ENCODE measurements at places on chromosomes 3 and 15. TPM values are rescaled to one million over a fixed set of nuclear protein-coding genes. Genes with fewer than 3 reads are reported as not detected.

The DOCK3 gene
- total RNA-seq, result 0.29 TPM

DNA sequence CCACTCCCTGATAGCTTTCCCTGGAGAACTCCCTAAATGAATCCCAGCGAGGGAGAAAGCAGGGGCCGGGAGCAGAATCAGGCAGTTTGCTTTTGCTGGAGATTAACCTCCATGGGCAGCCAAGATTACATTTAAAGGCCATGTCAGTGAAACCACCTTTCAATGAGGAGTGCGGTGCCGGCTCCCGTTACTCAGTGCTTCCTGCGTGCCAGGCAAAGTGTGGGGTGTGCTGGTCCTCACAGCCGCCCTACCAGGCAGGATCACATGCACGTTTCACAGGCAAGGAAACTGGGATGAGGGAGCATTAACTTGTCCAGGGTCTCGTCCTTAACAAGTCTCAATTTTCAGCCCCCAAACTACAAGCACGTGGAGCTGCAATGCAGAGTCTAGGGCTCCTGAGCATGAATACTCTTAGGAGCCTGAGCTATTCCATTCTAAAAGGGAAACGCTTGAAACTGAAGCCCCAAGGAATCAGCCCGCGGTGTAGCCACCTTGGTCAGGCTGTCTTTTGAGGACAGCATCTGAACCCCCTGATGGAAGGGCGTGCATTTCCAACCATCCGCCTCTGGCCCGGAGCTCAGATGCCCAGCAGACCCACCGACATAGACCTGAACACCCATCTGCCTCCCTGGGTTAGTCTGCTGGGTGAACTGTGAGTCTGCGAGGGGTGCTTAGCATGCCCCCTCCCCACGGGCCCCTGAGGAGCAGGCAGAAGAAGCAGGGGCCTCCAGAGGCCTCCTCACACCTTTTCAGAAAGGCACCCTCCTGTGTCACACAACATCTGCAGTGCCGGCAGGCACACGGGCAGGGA lies 5.6 kb downstream of the IGDCC3 start:
- H3K27ac ChIP-seq, result no peak overlapping the region
- no peak overlapping the region for H3K4me3 ChIP-seq
- DNase-seq, result no peak
- H3K36me3 ChIP-seq, result no peaks in the 10 kb centered on the region
- H3K4me1 ChIP-seq, result peaks cover 6% of the 10 kb centered on the region

DNA sequence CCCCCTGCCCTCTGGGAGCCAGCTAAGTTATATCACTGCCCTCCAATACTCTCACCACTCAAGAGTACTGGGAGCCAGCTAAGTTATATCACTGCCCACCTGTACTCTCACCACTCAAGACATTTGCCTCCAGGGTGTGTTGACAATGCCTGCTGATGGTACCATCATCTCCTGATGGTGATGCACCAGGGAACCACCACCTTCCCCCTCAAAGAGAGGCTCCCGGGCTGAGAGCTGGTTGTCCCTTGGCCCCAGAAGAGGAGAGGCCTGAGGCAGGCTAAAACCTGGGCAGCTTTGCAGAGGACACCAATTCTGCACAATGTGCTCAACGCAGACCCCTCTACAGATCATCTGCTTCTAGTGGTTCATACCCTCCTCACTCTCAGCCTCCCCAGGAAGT lies 7.5 kb upstream of the HAPLN3 start:
- H3K27me3 ChIP-seq, result no peaks in the 10 kb centered on the region
- H3K4me1 ChIP-seq, result peaks cover 18% of the 10 kb centered on the region
- no peak for DNase-seq
- no peak overlapping the region for H3K4me3 ChIP-seq
- no peak overlapping the region for H3K27ac ChIP-seq

- no peak overlapping the region for H3K27ac ChIP-seq
- H3K36me3 ChIP-seq, result no peaks in the 10 kb centered on the region
These were observed 9.3 kb upstream of the RPL29 start for GRCh38 chr3:52004906-52005395.

- no peak overlapping the region for H3K27ac ChIP-seq
- H3K4me3 ChIP-seq, result no peak overlapping the region
- no peak for DNase-seq
- no peaks in the 10 kb centered on the region for H3K4me1 ChIP-seq
- H3K27me3 ChIP-seq, result peaks cover 3% of the 10 kb centered on the region
- no peaks in the 10 kb centered on the region for H3K36me3 ChIP-seq
These were observed 371.4 kb downstream of the SV2B start for GRCh38 chr15:91471468-91471867.

GRCh38 chr3:2544718-2545117 lies 446.1 kb downstream of the CNTN4 start:
- H3K4me1 ChIP-seq, result no peaks in the 10 kb centered on the region
- H3K36me3 ChIP-seq, result no peaks in the 10 kb centered on the region
- no peak for DNase-seq
- H3K27me3 ChIP-seq, result no peaks in the 10 kb centered on the region

DNA sequence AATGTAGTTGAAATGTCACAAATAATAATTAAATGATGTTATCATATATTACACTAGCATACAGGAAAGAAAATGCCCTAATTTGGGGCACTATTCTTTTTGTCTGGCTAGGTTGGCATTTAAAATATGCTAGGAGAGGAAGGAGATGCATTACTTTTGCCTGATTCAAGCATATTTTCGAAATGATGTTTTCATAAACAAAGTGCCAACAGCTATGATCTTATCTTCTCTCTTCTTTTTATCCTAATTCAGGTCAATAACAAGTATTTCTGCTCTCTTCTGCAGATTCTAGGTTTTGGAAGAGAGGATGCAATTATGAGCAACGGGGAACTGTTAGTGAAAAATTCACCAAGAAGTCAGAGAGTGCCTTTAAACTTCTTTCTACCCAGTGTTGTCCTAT lies 55.8 kb upstream of the NR2F2 start:
- no peaks in the 10 kb centered on the region for H3K27me3 ChIP-seq
- H3K4me1 ChIP-seq, result peaks cover 69% of the 10 kb centered on the region
- no peak overlapping the region for H3K4me3 ChIP-seq
